Lower leg skin (tissue), 4 donors: ENCODE measurements at places on chromosomes 1 and 21. TPM values are rescaled to one million over a fixed set of nuclear protein-coding genes. Genes with fewer than 3 reads are reported as not detected.

KCNK2 gene
- 5.6 TPM for total RNA-seq

DNA sequence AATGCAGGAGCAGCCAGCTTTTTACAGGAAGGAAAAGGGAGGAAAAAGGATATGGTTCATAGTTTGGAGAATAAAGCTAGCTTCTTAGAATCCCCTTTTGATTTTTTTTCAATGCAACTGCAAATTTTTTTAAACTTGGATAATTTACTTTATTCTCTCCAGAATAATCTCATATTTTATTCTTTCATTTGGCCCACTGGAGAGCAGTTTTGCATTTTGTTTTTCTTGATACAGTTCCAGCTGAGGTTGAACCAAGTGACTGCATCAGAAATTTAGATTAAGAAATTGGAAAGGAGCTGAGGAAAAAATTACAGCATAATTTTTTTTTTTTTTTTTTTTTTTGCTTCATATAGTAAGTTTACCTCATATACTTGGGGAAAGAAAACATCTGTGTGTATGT, 22.8 kb downstream of the GABPA start:
- no peak for DNase-seq

GRCh38 chr1:192592981-192593708, 17.6 kb downstream of the RGS1 start:
- no peak for DNase-seq

DNA sequence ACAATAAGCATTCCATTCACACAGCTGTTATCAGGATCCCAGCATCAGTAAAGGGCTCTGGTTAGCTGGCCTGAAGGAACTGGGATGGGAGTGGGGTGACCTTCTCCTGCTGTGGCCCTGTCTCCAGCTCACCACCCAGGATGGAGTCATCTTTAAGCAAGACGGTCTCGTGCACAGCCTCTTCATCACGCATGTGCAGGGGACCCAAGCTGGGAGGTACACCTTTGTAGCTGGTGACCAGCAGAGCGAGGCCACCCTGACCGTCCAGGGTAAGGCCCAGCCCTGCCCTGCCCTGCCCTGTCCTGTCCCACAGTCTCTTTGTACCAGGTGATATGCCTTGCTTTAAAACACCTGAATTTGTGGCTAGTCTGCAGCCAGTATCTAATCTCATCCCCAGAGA, 24.3 kb downstream of the IGFN1 start:
- DNase-seq = no peak

GRCh38 chr1:29171089-29171488, 10.6 kb downstream of the SRSF4 start:
- no peak for DNase-seq

GRCh38 chr1:158289811-158290210, at the start of gene CD1C:
TSS of gene CD1C (plus strand) at chr1:158289923. CDS start at chr1:158290065, 142 bp downstream.
- DNase-seq = no peak

DNA sequence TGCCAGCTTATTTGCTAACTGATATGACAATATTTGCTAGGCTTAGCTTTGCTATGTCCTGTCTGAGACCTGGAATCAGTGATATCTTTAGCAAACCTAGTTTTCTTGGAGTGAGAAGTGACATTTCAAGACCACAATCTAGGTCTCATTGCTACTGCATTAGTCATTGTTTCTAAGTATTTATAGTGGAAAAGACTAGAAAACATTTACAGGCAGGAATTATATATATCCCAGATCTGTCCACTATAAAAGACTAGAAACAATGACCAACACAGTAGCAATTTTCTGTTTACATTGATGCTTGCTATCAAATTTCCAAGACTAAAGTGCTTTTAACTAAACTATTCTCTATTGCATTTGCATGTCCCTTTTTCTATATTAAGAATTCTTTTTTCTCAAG, 5.0 kb upstream of the RGS18 start:
- DNase-seq = no peak
